COR-L47 (cell line): ENCODE measurements at places on chromosomes 4 and X.

GRCh38 chr4:25811841-25812240, 50.9 kb downstream of the SEL1L3 start:
- DNase-seq: no peak

GRCh38 chrX:85018471-85018870, 14.8 kb downstream of the APOOL start:
- DNase-seq: no peak

DNA sequence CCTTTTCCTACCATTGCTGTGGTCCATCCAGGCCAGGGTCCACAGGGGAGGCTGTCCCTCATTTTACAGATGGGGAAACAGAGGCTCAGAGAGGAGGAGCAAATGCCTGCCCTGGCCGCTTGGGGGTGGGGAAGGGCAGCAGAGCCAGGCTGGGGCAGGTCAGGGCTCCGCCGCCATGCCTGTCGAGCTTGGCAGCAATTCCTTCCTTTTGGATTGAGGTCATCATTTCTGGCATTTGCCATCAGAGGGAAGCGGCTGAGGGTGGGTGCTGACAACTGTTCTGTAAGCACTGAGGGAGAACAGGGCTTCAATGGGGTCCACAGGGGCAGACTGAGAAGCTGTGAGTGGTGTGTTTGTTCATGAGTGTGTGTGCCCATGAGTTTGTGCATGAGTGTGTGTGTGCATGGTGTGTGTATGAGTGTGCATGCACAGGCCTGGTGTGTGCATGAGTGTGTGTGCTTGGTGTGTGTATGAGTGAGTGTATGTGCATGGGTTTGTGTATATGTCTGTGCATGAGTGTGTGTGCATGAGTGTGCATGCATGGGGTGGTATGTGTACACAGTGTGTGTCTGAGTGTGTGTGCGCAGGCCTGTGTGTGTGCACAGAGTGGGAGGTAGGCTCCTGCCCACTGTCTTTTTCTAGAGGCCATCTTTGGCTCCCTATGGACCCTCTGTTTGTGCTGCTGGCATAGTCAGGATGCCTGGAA, 115.2 kb downstream of the SORCS2 start:
- DNase-seq: no peak

DNA sequence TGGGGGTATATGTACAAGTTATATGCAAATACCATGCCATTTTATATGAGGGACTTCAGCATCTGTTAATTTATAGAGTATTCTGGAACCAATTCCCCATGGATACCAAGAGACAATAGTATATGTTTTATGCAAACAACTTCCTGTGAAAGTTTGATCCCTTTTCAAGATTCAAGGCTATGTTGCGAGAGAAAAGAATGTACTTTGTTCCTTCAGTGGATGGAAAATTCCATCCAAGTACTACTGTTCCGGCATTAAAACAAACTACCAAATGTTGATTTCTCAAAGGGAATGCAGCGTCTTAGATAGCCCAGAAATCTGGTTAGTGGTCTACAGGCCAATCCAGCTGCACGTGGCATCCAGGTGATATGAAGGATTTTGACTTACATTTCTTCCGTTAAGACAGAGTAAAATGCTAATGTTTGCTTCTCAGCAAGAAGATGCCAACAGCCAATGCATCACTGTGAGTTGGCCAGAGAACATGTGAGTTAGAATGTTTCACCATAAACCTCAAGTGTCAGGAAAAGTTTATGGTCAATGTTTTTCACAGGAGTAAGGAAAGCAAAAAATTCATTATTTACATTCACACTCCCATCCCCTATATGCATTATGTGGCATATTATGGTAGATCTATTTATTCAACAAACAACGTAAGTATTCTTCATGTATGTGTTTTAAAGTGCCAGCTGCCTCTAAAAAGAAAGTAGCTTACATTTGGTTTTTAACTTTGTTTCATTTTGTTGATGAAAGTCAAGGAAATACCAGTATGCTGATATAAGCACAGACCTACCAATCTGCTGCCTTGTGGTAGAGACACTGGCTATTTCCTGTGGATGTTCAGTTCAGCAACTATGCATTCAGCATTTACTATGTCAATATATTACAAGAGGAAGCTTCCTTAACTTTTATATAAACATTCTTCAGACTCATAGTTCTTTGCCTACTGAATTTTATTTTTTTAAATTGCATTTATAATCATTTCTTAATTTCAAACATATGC, 44.4 kb downstream of the METTL14 start:
- no peak for DNase-seq

DNA sequence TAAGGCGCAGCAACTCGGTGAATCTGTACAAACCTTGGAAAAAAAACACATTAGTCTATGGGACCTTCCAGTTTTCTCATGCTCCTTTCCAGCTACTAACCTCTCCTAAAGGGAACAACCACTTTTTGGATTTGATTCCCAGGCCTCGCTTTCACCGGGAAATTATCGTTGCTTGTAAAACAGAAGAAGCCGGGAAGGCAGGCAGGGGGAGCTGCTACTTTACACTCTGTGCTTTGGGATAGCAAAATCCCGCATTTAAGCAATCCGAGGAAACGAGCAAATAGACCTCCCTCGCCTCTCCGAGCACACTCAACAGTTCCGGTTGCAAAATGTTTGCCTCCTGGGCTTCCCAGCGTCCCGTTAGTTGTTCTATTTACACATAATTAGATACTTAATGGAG, 1.2 kb downstream of the CD38 start:
- no peak for DNase-seq

- no peak for DNase-seq
These were observed 37.0 kb upstream of the GPRIN3 start for GRCh38 chr4:89344571-89344970.

GRCh38 chr4:37666625-37667071, 19.5 kb downstream of the RELL1 start:
- DNase-seq: no peak

DNA sequence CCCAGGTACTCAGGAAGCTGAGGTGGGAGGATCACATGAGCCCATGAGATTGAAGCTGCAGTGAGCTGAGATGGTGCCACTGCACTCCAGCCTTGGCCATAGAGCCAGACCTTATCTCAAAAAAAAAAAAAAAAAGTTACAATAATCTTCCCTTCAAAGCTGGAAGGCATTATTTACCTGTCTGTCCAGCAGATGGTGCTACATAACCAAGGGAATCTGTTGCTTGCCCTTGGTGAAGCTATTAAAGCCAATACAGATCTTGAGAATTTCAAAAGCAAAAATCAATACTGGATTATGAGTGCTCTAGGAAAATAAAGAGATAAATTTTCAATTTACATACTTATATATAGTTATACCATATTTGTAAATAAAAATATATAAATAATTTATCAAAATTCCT, 25.9 kb downstream of the PKD2 start:
- peak; percentile 13 for DNase-seq
